ENCODE measurements at places on chromosomes 11 and 22. TPM values are rescaled to one million over a fixed set of nuclear protein-coding genes. Genes with fewer than 3 reads are reported as not detected.

- no peak overlapping the region for H3K27ac ChIP-seq
- no peaks in the 10 kb centered on the region for H3K4me1 ChIP-seq
- H3K36me3 ChIP-seq = no peaks in the 10 kb centered on the region
- no peaks in the 10 kb centered on the region for H3K27me3 ChIP-seq
- no peak overlapping the region for H3K4me3 ChIP-seq
Observed at GRCh38 chr11:96329419-96329818, 13.6 kb downstream of the MAML2 start.

MRGPRX3 gene
- not detected for total RNA-seq

TYR gene
- not detected for total RNA-seq

DNA sequence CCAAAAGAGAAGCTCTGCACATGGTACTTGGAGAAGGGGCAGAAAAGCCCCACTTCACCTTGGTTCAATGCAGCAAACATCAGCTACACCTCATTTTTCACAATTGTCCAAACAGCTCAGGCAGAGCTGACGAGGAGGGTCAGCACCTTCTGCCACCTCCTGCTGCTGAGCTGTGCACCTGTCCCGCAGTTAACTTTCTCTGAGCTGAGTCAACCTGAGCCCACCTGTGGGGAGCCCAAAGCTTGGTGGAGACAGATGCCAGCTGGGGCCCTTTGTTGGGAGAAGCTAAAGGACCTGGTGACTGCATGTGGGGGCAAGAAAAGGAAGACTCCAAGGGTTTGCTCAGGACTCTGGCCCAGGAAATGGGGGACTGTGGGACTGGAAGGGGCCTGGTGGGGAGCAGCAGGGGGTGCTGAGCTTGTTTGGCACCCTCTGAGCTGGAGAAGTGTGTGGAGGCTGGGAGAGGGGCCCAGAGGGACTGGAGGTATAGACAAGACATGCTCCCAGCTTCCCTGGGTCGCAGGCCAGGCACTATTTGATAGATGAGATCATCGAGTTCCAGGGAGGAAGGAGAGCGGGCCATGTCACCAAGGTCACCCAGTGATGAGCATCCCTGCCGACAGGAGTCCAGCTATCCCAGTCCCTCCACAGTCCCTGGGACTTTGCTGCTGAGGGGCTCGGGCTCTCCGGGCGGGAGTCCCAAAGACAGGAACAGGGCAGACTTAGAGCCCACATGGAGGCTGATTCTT lies 53.5 kb downstream of the KCNJ4 start:
- no peak overlapping the region for H3K27ac ChIP-seq
- no peak overlapping the region for H3K4me3 ChIP-seq
- no peaks in the 10 kb centered on the region for H3K27me3 ChIP-seq
- no peak for DNase-seq

- no peaks in the 10 kb centered on the region for H3K36me3 ChIP-seq
- no peaks in the 10 kb centered on the region for H3K27me3 ChIP-seq
- H3K4me1 ChIP-seq = peaks cover 3% of the 10 kb centered on the region
- no peak overlapping the region for H3K4me3 ChIP-seq
Observed at GRCh38 chr22:24518771-24519485, 23.8 kb downstream of the UPB1 start.

OR9I1 gene
- total RNA-seq = not detected

DNA sequence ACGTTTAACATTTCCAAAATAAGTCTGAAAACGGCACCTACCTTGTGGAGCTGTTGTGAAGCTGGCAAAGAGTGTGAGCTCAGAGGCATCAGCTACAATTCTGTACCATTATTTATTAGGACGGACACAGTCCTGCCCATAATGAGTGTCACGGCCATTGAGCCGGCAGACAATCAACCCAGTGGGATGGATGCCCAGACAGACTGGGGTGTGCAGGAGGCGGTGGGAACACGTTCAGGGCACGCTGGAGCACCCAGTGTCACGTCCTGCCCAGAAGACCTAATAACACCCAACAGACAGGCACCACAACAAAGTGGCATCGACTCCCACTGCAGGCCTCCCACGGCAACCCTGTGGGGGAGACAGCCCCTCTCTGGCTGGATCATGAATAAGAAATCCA lies 34.5 kb downstream of the TPST2 start:
- peaks cover 73% of the 10 kb centered on the region for H3K4me1 ChIP-seq
- no peaks in the 10 kb centered on the region for H3K36me3 ChIP-seq
- no peaks in the 10 kb centered on the region for H3K27me3 ChIP-seq
- DNase-seq = no peak
- no peak overlapping the region for H3K4me3 ChIP-seq

SAMM50 gene
- 91.8 TPM for total RNA-seq

DNA sequence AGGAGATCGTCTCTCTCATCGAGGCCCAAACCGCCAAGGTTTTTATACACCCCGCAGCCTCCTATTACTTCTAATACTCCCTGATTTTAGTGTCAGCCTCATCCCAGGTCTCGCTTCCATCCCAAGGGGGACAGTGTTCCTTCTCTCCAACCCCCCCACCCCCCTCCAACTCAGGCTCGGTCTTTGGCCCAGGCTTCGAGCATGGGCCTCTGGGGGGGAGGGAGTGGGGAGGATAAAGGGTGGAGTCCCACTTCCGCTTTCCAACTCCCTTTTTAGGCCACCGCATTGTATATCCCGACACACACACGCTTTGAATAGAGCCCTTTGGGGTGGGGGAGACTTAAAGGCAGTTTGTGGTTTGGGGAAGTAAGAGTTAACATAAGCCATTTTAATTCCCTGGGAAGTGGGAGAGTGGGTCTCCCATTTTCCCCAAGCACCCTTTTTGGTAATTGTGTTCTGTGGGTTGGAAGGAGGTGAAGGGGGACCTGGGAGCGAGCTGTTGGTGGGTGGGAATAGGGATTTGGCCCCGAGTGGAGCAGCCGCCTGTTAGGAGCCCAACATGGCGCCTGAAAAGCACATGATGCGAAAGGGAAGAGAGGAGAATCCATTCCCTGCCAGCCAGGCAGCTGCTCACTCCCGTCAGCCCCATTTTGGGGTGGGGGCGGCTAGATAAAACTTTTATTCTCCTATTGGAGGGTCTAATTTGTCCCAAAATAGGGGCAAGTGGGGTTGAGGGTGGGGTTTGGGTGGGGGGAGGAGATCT lies 844 bp downstream of the PCF11 start:
- peak overlapping the region; percentile 98 for H3K27ac ChIP-seq
- peaks cover 26% of the 10 kb centered on the region for H3K36me3 ChIP-seq
- H3K4me1 ChIP-seq = peaks cover 31% of the 10 kb centered on the region
- peak; percentile 79 for DNase-seq
- no peaks in the 10 kb centered on the region for H3K27me3 ChIP-seq

- no peak overlapping the region for H3K27ac ChIP-seq
- no peaks in the 10 kb centered on the region for H3K27me3 ChIP-seq
- no peaks in the 10 kb centered on the region for H3K4me1 ChIP-seq
- H3K36me3 ChIP-seq = no peaks in the 10 kb centered on the region
Observed at GRCh38 chr11:48017831-48018527, 37.6 kb downstream of the PTPRJ start.

DNA sequence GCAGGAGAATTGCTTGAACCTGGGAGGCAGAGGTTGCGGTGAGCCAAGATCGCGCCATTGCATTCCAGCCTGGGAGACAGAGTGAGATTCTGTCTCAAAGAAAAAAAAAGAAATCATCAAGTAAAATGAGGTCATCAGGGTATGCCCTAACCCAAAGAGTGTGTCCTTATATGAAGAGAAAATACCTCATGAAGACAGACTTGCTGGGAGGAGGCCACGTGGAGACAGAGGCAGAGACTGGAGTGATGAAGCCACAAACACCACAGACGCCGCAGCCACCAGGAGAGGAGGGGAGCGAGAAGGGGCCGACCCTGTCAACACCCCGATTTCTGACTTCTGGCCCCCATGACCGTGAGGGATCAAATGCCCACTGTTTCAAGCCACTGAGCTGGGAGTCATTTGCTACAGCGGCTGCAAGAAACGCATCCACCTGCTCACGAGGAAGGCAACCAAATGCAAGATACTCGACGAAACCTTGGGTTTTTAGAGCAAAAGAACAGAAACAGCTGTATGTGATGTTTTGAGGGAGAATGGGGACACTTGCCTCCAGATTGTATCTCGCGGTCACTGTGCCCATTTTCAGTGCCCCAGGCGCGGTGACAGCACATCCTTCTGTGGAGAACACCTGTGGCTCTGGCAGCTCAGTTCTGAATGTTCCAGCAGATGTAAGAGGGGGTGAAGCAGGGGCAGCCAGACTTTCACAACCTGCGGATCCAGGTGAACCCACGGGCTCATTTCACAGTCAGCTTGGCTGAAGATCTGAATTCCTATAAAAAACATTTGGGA lies 1317.2 kb downstream of the TBC1D22A start:
- H3K4me3 ChIP-seq = no peak overlapping the region
- H3K4me1 ChIP-seq = no peaks in the 10 kb centered on the region
- no peaks in the 10 kb centered on the region for H3K27me3 ChIP-seq
- no peaks in the 10 kb centered on the region for H3K36me3 ChIP-seq
- no peak for DNase-seq

DNA sequence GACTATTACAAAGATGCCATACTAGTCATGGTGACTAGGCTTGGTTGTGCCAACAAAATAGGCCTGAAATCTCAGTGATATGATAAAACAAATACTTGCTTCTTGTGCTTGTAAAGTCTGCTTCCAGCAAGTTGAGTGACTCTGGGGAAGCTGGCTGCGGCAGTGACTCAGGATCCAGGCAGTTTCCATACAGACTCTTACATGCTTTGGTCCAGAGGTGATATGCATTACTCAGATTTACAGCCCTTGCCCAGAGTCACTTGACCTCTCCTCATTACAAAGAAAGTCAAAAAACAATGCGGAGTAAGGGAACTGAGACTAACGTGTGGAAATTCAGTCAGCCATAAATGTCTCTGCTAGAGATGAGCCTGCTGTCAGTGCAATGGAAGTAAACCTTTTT lies 387.5 kb downstream of the KCNA4 start:
- H3K4me3 ChIP-seq = no peak overlapping the region
- no peak for DNase-seq
- H3K27me3 ChIP-seq = no peaks in the 10 kb centered on the region
- H3K36me3 ChIP-seq = no peaks in the 10 kb centered on the region
- no peak overlapping the region for H3K27ac ChIP-seq

- no peak overlapping the region for H3K4me3 ChIP-seq
- peaks cover 10% of the 10 kb centered on the region for H3K36me3 ChIP-seq
- no peaks in the 10 kb centered on the region for H3K27me3 ChIP-seq
- H3K4me1 ChIP-seq = peaks cover 15% of the 10 kb centered on the region
- H3K27ac ChIP-seq = no peak overlapping the region
- DNase-seq = no peak
Observed at GRCh38 chr11:19952911-19953310, 207.4 kb downstream of the DBX1 start.

PACS1 gene
- total RNA-seq = 22.2 TPM

GRCh38 chr11:19919050-19919561 lies 206.5 kb downstream of the NAV2 start:
- DNase-seq = no peak
- no peak overlapping the region for H3K27ac ChIP-seq
- H3K27me3 ChIP-seq = no peaks in the 10 kb centered on the region
- no peak overlapping the region for H3K4me3 ChIP-seq

GRCh38 chr11:84780689-84781293 lies 846.4 kb downstream of the DLG2 start:
- H3K36me3 ChIP-seq = no peaks in the 10 kb centered on the region
- DNase-seq = no peak
- H3K4me1 ChIP-seq = no peaks in the 10 kb centered on the region
- H3K27ac ChIP-seq = no peak overlapping the region
- H3K27me3 ChIP-seq = no peaks in the 10 kb centered on the region

DNA sequence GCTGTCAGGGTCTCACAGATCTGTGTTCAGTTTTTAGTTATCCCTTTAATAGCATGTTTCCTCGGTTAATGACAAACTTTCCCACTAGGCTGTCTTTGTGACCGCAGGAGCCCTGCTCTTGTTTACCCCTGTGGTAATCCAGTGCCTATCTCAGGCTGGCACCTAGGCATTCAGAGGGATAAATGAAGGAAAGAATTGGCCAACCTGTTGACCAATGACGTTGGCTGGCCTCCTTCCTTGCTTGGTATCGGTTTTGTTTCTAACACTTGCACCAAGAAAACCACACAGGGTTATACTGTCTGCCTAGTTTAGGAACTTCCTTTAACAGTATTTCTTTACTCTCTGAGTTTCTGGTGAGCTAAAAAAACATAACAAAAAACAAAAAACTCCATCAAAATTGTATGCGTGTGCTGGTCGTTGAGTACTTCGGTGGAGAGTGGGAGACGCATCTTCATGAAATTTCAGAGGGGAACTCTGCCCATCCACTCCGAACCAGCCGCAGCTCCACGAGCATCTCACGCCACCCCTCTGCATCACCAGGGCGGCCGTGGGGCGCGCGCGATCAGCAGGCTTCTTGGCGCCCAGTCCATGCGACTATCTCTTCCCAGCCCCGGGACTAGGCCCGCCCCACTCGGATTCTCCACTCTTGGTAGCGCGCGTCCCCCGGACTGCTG lies 563 bp upstream of the ENDOD1 start:
- H3K36me3 ChIP-seq = no peaks in the 10 kb centered on the region
- no peaks in the 10 kb centered on the region for H3K27me3 ChIP-seq
- no peak for DNase-seq
- H3K27ac ChIP-seq = peak overlapping the region; percentile 90
- peaks cover 42% of the 10 kb centered on the region for H3K4me1 ChIP-seq

- H3K4me3 ChIP-seq = no peak overlapping the region
- no peaks in the 10 kb centered on the region for H3K36me3 ChIP-seq
- no peak overlapping the region for H3K27ac ChIP-seq
Observed at GRCh38 chr11:45385844-45386243, 99.7 kb upstream of the SYT13 start.

DNA sequence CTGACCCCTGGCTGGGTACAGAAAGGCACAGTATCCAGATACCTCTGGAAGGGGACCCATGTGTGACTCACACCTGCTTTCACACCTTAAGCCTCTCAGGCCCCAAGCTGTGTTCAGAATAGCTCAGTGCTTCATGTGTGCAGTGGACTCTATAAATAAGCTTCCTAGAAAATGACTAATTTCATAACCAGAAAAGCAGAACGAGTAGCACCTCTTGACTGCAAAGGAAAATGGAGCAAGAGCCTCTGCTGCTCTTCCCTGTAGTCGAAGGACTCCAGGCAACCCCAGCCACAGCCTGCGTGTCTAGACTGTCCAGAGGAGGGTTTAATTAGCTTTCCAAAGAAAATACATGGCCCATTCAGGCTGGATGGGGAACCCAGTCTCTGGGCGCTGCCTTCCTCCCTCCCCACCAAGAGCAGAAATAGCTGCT lies 23.1 kb downstream of the PTPN5 start:
- peaks cover 3% of the 10 kb centered on the region for H3K4me1 ChIP-seq
- H3K36me3 ChIP-seq = no peaks in the 10 kb centered on the region

- no peaks in the 10 kb centered on the region for H3K4me1 ChIP-seq
- DNase-seq = no peak
- H3K36me3 ChIP-seq = no peaks in the 10 kb centered on the region
- H3K27ac ChIP-seq = no peak overlapping the region
- no peaks in the 10 kb centered on the region for H3K27me3 ChIP-seq
Observed at GRCh38 chr11:7204778-7205177, 46.9 kb upstream of the SYT9 start.

DNA sequence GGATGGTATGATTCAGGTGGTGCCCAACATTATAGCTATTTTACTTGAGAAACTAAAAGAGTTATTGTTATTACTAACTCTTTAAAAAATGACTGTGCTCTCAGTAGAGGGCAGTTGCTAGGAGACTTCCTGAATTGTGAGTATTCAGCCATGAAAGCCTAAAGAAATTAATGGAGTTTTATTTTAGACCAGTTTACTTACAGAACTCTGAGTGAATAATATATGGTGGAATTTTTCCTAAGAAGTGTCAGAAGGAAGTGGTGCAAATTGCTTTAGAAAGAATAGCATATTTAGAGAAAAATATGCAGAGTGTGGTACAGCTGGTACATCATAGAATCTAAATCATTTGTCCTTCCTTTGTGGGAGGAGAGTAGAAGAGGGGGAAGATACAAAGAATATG lies 689.9 kb upstream of the CCDC90B start:
- H3K27me3 ChIP-seq = no peaks in the 10 kb centered on the region
- H3K4me3 ChIP-seq = no peak overlapping the region
- H3K27ac ChIP-seq = no peak overlapping the region
- H3K36me3 ChIP-seq = no peaks in the 10 kb centered on the region
